Mesothelial cell of epicardium (in vitro differentiated cells): ENCODE measurements at places on chromosomes 13 and 19. TPM values are rescaled to one million over a fixed set of nuclear protein-coding genes. Genes with fewer than 3 reads are reported as not detected.

The NLRP5 gene
- not detected in 3 replicates for total RNA-seq

The DAND5 gene
- total RNA-seq = 0.16 TPM in 1 of 3 replicates, not detected in the others

DNA sequence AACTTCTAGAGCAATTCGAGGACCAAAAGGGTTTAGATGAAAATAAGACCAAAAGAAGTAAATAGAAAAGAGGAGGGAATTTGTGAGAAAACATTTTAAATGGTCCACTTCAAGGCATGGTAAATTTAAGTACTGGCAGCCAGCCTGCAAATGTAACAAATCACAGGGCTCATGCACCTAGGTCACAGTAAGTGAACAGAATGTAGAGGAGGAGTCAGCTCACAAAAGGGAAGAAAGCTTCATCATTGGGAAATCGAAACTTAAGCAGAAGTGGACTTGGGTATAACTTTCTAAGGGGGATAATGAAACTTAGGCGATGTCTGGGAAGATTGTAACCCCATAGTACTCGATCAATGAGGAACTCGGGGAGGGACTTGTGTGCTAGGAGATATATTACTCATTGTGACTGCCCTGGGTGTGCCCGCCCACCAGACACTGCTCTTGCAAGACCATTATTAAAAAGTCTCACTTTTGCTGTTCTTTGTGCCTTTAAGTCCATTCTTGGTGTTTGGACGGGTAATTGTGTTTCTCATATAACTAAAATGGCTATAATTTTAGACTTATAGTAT is 1053.6 kb upstream of the MIR17HG start:
- DNase-seq = no peak

- no peak for DNase-seq
Observed at GRCh38 chr13:100870898-100871297, 196.3 kb upstream of the TMTC4 start.

DNA sequence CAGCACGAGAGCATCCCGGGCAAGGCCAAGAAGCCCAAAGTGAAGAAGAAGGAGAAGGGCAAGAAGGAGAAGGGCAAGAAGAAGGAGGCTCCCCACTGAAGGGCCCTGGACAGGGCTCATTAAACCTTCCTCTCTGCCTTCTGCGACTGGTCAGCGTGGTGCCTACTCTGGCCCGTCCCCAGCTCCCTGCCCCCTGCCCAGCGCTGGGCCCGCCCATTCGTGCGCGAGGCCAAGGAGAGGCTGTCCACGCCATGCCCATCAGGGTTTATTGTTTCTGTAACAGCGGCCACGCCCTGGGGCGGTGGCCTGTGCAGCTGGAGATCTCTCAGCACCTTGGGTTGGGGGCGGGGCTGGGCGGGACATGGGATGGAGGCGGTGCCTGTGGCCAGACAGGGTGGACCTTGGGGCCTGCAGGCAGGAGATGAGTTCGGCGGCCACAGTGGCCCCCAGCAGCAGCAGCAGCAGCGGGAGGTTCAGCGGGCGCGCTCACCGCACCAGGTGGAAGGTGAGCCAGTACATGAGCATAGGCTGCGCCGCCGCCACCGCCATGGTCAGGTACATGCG is 897 bp downstream of the C19orf33 start:
- no peak for DNase-seq
